ENCODE measurements at places on chromosomes 4 and X. TPM values are rescaled to one million over a fixed set of nuclear protein-coding genes. Genes with fewer than 3 reads are reported as not detected.

The EPGN gene
- total RNA-seq = not detected

The ALB gene
- 83.2 TPM for total RNA-seq

The FAM184B gene
- total RNA-seq = not detected

The LAS1L gene
- 24.6 TPM for total RNA-seq

The TEX11 gene
- total RNA-seq = 0.14 TPM

The FAM47B gene
- total RNA-seq = not detected

The GPRASP3 gene
- total RNA-seq = 10.6 TPM

The F8A3 gene
- total RNA-seq = 11.1 TPM

The CNOT6L gene
- 43.2 TPM for total RNA-seq

The NLGN3 gene
- total RNA-seq = 2.5 TPM

The RGN gene
- total RNA-seq = 7.6 TPM

The C1QTNF7 gene
- 28.2 TPM for total RNA-seq

The DYNLT3 gene
- 65.8 TPM for total RNA-seq

The ITM2A gene
- total RNA-seq = 28.1 TPM

The GSX2 gene
- not detected for total RNA-seq

The CYLC1 gene
- total RNA-seq = not detected

The SCRG1 gene
- 8.4 TPM for total RNA-seq

The RNF212 gene
- 5.8 TPM for total RNA-seq

The MAGED2 gene
- total RNA-seq = 145 TPM

The GASK1B gene
- 27.0 TPM for total RNA-seq

The BLTP1 gene
- 71.4 TPM for total RNA-seq

The TLL1 gene
- 1.2 TPM for total RNA-seq

The KDR gene
- total RNA-seq = 24.0 TPM

The STAP1 gene
- total RNA-seq = 0.75 TPM

The DUSP9 gene
- 0.12 TPM for total RNA-seq

The USP51 gene
- total RNA-seq = 1.9 TPM

The VEGFC gene
- 14.4 TPM for total RNA-seq

The CTAG1B gene
- not detected for total RNA-seq

The SOX3 gene
- not detected for total RNA-seq

The MAP7D2 gene
- total RNA-seq = 5.2 TPM

The TSPAN7 gene
- 27.3 TPM for total RNA-seq

The SPARCL1 gene
- total RNA-seq = 539 TPM

The TLR7 gene
- 4.3 TPM for total RNA-seq

The PPBP gene
- total RNA-seq = 0.60 TPM

The TIGD4 gene
- 0.92 TPM for total RNA-seq

The HERC3 gene
- total RNA-seq = 41.0 TPM

The ADGRL3 gene
- total RNA-seq = 3.5 TPM

The MGARP gene
- total RNA-seq = 0.81 TPM

The ANXA10 gene
- 0.17 TPM for total RNA-seq

The CNGA1 gene
- 3.3 TPM for total RNA-seq

The C4orf54 gene
- total RNA-seq = 0.12 TPM

The FRG1 gene
- total RNA-seq = 45.3 TPM

The AIMP1 gene
- 46.0 TPM for total RNA-seq

The CXCL11 gene
- not detected for total RNA-seq

The PDCL2 gene
- total RNA-seq = not detected

The HTR2C gene
- total RNA-seq = not detected

The NPNT gene
- 141 TPM for total RNA-seq

The XG gene
- total RNA-seq = 3.9 TPM

The CD40LG gene
- total RNA-seq = 2.1 TPM

The REELD1 gene
- total RNA-seq = 0.43 TPM

The GABRQ gene
- 0.03 TPM for total RNA-seq

The STPG2 gene
- 2.2 TPM for total RNA-seq

The INPP4B gene
- total RNA-seq = 16.0 TPM

The MAGEA10 gene
- not detected for total RNA-seq

The GAGE12H gene
- total RNA-seq = not detected

The FAM47A gene
- not detected for total RNA-seq

The RTL5 gene
- 6.8 TPM for total RNA-seq

The DMRTC1B gene
- not detected for total RNA-seq

The ESX1 gene
- not detected for total RNA-seq

Measured in mucosa of gallbladder (tissue), 1 donor.